ENCODE measurements at places on chromosomes 4 and X.
A peak's percentile ranks its signal among the peaks of the same experiment; 100 is the strongest.

- peak; percentile 3 for DNase-seq
These were observed 130.4 kb upstream of the RADX start for GRCh38 chrX:106481341-106481740.

- DNase-seq = no peak
These were observed 99.4 kb upstream of the NDP start for GRCh38 chrX:44072631-44073030.

- no peak for DNase-seq
These were observed 35.4 kb upstream of the SORCS2 start for GRCh38 chr4:7156761-7157488.

- DNase-seq = no peak
These were observed 69.8 kb downstream of the GPAT3 start for GRCh38 chr4:83605744-83606172.

GRCh38 chr4:25163196-25163595, 2.9 kb upstream of the SEPSECS start:
- peak; percentile 14 for DNase-seq
